Uterus (tissue), 4 donors: ENCODE measurements at places on chromosomes 5 and 9.

DNA sequence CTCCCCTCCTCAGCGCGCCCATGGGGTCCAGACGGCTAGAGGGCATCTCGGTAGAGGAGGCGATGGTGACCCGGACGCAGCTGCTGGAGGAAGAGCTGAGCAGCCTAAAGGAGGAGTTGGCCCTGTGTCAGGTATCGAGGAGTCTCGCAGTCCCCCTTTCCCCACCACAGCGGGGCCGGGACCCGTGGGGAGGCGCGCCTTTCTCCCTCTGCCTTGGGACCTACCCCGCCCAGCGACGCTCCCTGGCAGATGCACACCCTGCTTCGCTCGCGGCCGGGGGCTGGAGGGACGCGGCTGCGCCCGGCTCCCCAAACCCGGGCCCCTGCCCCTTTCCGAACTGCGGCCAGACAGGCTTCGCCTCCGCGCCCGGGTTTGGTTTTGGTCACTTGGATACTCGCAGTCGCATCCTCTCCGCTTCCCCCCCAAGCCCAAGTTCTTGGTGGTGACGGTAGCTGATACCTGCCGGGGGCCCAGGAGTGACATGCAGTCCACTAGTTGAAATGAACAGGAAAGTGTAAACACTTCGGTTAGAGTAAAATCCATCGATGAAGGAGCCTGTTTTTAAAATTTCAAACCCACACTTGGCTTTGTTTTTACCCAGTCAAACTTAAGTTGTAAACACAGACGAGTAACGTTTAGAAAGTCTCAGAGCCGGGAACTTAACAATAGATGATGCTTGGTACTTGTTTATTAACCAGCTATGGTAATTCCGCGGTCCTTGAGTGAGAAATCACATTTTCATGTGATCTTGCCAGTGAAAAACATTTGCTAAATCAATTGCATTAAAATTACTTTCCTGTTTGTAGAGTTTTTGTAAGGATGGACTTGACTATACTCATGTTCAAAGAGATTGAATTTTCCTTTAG lies 688 bp downstream of the CNTLN start:
- peak; percentile 53 for DNase-seq

DNA sequence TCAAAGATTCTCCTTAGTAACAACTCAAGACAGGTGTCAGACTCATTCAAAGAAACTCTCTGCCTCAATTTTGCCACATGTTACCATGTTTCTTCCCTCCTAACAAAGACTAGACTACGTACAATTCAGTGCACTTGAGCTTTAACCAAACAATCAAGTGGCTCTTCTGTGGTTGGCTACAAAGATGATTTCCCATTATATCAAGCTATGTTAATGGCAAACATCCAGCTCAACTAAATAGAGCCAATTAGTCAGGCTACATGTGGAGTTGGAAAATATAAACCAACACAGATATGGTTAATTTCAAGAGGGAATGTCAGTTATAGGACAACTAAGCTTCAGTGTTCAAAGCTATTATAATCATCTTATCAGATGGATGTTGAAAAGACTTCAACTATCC lies 29.2 kb upstream of the ADRA1B start:
- DNase-seq = no peak

DNA sequence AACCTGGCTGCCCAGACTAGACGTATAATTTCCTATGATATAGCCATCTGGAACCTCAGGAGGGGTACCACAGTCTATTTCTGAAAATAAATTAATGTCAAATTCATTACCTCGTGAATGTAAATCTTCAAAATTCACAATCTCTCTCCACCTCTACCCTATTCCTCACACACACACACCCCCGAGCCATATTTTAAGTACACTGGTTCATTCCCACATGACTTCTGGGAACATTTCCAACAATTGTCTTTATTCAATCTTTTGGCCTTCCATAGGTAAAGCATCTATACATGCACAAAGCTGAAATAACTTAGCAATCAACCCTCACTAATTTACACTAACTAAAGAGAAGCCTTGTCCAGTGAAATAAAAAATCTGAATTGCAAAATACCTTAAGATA lies 32.7 kb downstream of the SUSD1 start:
- no peak for DNase-seq

GRCh38 chr5:152379331-152379730 lies 25.7 kb downstream of the NMUR2 start:
- DNase-seq = no peak
